ENCODE measurements at places on chromosomes 12 and 14. TPM values are rescaled to one million over a fixed set of nuclear protein-coding genes. Genes with fewer than 3 reads are reported as not detected.
A peak's percentile ranks its signal among the peaks of the same experiment; 100 is the strongest.

DNA sequence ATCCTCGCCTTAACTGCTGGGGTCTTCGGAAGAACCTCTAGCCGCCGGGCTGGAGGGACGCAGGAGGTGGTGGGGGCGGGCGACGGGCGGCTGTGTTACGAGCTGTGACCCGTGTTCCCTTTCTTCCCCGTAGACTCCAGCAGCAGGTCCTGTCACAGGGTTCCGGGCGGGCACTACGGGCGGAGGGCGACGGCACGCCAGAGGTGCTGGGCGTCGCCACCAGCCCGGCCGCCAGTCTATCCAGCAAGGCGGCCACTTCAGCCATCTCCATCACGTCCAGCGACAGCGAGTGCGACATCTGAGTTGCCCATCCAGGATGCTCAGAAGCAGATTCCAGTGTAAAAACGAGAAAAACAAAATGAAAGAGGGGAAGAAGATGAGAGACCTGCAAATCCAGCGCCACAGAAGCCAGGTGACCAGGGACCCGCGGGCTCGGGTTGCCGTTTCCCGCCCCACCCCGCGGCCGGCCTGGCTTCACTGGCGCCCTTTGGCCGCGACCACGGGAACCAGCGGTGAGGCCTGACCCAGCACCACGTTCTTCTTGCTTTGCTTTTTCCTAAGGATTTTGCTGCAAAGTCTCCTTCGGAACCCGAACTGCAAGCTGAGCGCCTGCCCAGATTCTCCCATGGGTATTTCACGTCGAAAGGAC, 2.1 kb downstream of the SIX6 start:
- no peak for DNase-seq

GRCh38 chr14:77088219-77088618, 9.8 kb upstream of the CIPC start:
- DNase-seq = peak; percentile 79

DNA sequence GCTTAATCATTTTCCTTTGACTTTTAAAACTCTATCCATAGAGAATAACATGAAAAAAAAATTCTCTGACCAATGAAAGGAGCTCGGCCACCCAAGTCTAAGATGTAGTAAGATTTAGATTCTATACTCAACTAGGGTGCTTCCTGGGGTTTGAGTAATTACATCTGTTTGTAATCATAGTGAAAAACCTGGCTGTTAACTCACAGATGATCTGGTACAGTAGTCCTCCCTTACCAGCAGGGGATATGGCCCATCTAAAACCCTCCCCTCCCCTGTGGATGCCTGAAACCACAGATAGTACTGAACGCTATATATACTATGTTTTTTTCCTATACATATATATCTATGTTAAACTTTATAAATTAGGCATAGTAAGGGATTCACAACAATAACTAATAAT, 89.2 kb downstream of the DAAM1 start:
- no peak for DNase-seq

Gene RESF1
- total RNA-seq = 29.1 TPM

Gene BCAT1
- 30.0 TPM for total RNA-seq

Gene STAT6
- 82.4 TPM for total RNA-seq
